NCI-H446 (cell line): ENCODE measurements at places on chromosomes 1 and 21.

DNA sequence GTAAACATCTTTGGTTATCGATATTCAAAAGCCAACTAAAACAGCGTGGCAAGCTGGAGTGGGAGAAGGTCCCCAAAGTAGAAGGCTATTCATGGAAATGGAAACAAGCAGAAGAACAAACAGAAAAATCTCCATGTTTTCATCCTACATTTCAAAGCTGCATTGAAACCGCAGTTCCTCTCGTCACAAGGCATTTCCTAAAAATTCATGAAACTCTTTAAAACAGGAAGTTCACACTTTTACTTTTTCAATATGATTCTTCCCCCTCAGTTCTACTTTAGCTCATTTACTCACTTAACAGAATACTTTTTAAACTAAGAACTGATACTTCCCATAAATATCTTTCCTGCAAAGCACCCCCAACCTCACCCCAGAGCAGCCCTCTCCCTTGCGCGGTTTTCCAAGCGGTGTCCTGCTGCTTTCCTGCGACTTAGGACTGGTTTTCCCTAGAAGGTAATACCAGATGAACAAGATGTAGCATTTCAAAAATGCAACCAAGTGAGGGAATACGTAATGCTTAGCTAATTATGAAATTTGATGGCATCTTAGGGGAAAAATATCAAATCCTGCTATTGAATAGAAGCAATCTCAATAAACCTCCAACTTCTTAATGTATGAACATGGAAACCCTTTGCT is 228.3 kb upstream of the PKN2 start:
- DNase-seq: no peak

GRCh38 chr1:200260597-200261335 is 149.1 kb downstream of the ZNF281 start:
- DNase-seq: peak; percentile 41

DNA sequence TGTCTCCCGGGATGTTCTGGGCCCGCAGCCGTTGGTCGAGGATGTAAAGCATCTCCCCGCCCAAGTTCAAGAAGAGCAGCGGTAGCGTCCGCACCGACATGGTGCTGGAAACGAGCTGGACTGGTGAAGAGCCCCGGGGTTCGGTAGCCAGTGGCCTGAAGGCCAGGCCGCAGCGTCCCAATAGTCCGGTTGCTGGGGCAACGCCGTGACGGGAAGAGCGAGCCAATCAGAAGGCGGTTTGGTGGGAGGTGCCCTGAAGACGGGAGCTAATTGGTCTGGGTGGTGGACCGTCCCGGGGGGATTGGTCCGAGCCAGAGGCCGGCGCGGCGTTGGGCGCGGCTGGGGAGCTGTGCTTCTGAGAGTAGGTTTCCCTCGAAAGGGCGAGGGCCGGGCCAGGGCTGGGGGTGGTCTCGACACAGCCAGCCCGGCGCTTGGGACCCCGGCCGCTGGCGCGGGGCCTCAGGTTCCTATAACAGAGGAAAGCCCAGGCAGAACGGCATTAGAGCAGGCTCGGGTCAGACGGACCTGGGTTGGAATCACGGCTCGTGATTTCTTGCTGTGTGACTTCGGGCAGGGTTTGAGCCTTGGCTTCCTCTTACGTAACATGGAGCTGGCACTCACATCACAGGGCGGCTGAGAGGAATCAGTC is at the start of gene OSCP1:
OSCP1 (minus strand) TSS at position 182 of the 649 bp plus-strand sequence; CDS start at position 100, 82 bp downstream.
- DNase-seq: peak; percentile 97

DNA sequence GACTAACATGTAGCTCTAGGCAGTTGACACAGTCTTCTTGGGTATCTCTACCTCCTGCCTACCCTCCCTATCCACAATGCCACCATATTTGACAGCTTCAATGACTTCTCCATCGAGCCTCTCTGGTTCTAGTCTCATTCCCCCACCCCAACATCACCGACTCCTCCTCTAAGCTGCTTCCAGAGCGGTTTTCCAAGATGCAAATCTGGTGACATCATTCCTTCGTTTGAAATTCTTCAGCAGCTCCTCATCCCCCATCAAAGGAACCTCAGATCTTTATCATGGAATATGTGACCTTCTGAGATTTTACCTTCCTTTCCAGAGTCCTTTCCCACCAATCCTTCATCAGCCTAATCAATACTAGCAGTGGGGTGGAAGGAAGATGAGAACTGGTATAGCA is 352.4 kb upstream of the RUNX1 start:
- no peak for DNase-seq

DNA sequence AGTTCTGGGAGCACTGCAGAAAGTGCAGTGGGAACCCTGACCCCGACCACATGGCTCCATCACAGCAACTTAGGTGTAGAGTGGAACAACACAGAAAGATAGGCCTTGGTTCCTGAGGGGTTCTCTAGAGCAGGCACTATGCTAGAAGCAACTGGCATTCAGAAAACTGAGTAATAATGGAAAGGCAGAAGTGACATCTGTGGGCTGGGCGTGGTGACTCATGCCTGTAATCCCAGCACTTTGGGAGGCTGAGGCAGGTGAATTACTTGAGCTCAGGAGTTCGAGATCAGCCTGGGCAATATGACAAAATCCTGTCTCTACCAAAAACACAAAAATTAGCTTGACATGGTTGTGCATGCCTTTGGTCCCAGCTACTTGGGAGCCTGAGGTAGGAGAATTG is 5.3 kb downstream of the MRPS15 start:
- DNase-seq: no peak

GRCh38 chr1:64163970-64164369 is 39.5 kb upstream of the UBE2U start:
- no peak for DNase-seq

- no peak for DNase-seq
Measured at GRCh38 chr1:51217101-51217500, 19.0 kb upstream of the RNF11 start.
